ENCODE measurements at places on chromosomes 13 and 19.

DNA sequence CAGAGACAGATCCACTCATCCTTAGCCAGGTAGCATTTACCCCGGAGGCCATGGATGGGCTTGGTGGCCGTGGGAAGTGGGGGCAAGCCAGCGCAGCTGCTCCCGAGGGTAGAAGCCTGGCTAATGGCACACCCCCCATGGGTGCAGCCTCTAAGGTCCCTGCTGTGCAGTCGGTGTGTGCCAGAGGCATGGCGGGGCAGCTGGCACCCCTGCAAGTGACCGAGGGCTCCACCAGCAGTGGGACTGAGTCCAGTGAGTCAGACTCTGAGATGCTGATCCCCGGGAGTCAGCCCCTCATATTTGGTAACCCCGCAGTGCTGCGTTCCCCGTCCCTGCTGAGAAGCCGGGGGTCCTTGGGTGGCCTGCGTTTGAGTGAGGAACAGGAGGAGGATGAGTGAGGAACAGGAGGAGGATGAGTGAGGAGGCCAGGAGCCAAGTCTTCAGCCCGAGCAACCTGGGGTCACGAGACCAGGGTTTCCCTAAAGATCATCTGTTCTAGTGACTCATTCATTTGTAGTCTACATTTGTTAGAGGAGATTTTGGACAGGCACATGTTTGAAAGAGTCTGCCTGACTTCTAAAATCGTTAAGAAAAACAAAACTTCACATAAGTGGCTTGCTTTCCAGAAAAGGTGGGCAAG is 180.7 kb downstream of the STK24 start:
- DNase-seq, result peak; percentile 23

- DNase-seq, result no peak
Measured at GRCh38 chr19:29076161-29076560, 136.8 kb downstream of the UQCRFS1 start.

- no peak for DNase-seq
Measured at GRCh38 chr13:35848336-35849255, 282.6 kb downstream of the DCLK1 start.

DNA sequence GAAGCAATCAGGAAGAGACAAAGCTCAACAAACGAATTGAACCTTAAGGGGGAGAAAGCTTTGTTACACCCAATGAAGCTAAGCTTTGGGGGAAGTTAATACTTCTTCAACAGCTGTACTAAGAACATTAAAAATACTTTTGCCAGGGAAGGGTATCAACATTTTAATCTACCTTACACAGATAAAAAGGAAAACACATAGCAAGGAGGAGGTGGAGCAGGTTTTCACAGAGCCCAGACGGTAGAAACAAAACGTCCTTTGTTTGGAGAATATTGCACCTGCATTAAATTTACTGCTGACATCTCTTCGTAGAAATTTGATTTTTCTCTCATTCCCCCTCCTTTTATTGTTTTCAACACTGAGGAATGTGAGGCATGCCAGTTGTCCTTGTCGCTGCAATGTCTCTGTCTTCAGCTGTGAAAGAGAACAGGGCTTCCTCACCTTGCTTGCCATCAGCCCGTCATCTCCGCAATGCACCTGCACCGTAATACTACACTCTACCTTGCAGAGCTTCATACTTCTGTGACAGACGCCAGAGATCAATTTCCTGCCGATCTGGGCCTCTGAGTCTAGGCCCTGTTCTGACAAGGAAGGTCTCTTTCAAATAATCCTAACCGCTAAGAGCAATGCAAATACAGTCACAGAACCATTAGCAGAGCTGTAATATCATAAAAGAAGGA is 270.8 kb downstream of the SPRY2 start:
- peak; percentile 40 for DNase-seq

DNA sequence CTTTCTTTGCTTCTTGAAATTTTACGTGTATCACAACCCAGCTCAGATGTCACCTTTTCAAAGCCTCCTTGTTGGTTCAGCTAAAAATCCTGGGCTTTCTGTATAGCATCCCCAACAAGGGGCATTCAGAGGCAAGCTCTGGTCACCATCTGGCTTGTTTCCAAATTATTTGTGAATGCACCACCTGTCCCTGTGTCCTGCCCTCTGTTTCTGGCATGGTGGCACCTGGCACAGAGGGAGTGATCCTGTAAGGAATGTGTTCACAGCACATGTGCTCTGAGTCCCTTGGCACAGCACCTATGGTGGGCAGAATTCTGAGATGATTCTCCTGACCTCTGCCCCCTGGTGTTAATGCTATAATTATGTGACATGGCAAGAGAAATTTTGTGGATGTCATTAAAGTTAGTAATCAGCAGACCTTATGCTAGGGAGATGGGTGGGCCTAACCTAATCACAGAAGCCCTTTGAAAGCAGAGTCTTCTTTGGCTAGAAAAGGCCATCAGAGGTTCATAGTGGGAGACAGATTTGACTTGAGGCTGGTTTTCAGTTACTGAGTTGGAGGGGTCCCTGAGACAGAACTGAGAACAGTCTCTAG is 76.3 kb downstream of the ZNF429 start:
- no peak for DNase-seq

- no peak for DNase-seq
Measured at GRCh38 chr13:27077451-27077850, 94.2 kb downstream of the USP12 start.

- no peak for DNase-seq
Measured at GRCh38 chr19:12055784-12056183, 3.0 kb upstream of the ZNF878 start.

GRCh38 chr19:36049080-36049698 is 4.9 kb downstream of the THAP8 start:
- no peak for DNase-seq

- no peak for DNase-seq
Measured at GRCh38 chr19:18519962-18520847, 1.7 kb downstream of the ELL start.

DNA sequence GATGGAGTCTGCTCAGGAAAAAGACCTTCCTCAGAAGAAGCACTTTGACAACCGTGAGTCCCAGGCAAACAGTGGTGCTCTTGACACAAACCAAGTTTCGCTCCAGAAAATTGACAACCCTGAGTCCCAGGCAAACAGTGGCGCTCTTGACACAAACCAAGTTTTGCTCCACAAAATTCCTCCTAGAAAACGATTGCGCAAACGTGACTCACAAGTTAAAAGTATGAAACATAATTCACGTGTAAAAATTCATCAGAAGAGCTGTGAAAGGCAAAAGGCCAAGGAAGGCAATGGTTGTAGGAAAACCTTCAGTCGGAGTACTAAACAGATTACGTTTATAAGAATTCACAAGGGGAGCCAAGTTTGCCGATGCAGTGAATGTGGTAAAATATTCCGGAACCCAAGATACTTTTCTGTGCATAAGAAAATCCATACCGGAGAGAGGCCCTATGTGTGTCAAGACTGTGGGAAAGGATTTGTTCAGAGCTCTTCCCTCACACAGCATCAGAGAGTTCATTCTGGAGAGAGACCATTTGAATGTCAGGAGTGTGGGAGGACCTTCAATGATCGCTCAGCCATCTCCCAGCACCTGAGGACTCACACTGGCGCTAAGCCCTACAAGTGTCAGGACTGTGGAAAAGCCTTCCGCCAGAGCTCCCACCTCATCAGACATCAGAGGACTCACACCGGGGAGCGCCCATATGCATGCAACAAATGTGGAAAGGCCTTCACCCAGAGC is 16.2 kb upstream of the ZNF544 start:
- no peak for DNase-seq

DNA sequence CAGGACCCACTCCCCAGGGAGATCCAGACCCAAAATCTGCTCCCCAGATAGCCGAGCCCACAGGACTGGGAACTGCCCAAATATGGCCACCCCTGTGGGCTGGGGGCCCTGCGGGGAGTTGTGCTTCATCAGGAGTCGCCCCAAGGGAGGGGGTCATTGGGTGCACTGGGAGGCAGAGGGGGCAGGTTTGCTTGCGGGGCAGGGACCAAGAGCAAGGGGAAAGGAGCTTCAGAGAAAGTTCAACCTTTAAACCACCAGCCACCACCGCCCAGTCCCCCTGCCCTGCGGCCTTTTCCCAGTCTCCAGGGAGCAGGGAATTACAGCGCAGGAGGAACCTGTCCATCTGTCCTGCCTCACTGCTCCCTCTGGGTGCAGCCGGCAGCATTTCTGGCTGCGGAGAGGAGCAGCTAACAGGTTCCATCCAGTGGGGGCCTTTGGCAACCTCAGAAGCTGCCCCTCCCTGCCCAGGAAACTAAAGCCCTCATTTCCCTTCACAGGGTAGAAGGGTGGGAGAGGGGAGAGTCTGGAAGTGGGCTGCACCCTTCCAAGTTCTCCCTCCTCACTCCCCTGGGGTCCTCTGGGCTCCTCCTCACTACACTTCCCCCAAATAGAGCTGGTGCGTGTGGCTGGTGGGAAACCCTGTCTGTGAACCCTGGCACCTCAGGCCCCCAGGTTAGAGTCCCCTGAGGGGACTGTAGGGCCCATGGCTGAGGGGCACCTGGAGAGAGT is 13.8 kb upstream of the ASF1B start:
- DNase-seq, result no peak

- DNase-seq, result no peak
Measured at GRCh38 chr19:16619457-16619856, 8.5 kb downstream of the MED26 start.

DNA sequence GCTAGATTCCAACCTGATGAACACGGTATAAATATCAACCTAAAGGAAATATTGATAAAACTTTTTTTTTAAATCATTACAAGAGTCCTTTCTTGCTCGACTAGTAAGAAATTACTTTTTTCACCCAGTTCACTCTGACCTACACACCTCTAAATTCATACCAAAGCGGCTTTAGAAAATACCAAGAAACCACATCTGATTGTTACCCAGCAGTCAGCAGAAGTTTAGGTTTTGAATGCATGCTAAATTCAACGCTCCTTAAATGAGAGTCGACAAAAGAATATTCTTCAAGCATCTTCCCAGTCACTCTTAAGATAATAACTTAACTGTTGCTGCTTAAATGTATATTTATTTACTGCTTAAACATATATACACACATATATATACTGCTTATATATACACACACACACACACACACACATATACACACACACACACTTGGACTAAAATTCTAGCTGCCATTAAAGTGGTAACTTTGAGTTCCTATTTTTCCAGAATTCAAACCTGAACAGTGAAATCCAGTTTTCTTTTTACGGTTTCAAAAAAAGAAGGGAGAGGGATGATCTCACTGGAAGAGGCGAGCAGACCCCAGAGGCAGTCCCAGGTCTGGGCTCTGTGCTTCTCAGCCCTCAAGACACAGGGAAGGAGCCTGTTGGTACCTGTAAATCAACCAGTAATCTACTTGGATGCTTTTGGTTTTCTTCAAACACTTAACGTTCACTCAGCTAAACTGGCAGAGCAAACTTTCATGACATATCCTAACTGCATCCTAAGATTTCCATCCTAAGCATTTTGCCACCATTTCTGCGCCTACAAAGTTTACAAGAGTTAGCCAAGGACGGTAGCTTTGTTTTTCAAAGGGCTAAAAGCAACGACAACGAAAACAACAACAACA is 1.7 kb downstream of the STK24 start:
- no peak for DNase-seq

DNA sequence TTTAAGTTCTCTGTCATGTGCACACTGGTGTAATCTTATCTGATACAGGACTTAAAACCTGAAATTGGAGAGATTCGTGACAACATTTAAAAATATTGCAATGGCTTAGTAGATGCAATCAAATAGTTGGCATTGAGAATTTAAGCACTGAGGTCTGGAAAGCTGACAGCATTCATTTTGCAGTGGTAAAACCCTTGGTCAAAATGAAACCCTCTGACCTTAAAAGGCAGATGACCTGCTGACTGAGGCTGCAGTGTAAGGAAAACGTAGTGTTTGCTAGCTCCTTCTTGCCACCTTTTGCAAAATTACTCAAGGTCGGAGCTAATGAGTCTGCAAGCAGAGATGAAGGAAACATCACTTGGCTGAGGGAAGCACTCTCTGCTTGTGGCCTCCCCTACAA is 150.6 kb downstream of the KCTD12 start:
- no peak for DNase-seq

GRCh38 chr19:49556412-49557398 is 23.7 kb downstream of the NOSIP start:
- no peak for DNase-seq

DNA sequence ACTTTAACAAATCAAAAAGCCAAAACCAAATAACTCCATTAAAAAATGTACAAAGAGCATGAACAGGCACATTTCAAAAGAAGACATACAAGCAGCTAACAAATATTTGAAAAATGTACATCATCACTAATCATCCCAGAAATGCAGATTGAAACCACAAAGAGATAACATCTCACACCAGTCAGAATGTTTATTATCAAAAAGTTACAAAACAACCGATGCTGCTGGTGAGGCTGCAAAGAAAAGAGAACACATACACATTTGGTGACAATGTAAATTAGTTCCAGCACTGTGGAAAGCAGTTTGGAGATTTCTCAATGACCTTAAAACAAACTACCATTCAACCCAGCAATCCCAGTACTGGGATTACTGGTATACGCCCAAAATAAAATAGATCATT is 756.0 kb upstream of the PCDH20 start:
- no peak for DNase-seq

DNA sequence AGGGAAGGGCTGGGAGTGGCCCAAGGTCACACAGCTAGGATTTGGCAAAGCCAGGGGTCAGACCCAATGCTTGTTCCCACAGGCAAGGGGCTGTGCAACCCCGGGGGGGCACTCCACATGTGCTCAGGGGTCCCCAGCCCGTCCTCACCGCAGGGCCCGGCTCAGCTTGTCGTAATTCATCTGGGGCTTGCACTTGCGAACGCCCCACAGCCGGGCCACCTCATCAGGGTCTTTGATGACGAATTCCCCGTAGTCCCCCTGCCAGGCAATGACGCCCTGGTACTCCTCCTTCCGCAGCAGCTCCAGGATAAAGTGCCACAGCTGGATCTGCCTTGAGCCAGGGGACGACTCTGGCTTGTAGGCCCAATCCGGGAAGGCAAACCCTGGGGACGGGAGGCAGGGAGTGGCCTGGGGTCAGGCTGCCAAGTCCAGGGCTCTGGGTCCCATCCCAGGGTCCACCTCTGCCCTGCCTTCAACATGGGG is 4.7 kb downstream of the ERF start:
- no peak for DNase-seq

- no peak for DNase-seq
Measured at GRCh38 chr19:31377736-31378135, 28.5 kb upstream of the TSHZ3 start.

- no peak for DNase-seq
Measured at GRCh38 chr13:23871616-23872220, 17.5 kb downstream of the MIPEP start.

DNA sequence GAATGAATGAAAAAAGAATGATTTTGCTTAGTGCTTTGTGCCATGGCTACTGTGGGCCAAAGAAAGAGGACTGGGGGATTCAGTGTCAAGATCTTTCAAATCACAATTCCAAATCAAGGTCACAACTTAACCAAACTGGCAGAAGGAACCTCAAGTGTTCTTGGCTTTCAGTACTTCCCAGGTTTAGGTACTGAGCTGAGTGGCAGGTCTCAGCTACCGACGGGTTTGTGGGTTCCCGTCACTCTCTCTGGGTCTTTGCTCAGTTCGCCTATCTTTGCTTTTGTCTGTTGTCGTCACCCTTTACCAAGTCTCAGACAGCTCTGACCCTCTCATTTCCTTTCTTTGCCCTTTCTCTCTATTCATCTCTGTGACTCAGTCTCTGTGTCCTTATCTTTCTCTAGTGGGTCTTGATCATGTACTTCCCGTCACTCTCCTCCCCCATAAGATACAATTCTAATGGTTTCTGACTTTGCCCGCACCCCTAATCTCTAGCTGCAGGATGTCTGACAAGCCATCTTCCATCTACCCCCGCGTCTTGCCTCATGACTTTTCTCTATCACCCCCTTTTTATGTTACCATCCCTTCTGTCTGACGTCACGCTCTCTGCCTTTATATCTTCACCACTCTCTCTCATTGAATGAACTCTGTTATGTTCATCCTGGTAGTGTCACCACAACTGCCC is 33.3 kb upstream of the LRRC4B start:
- DNase-seq, result no peak
